GM12891 (cell line): ENCODE measurements at places on chromosomes 16 and 17.

- DNase-seq, result no peak
These were observed 70.4 kb upstream of the SMURF2 start for GRCh38 chr17:64732336-64733006.

DNA sequence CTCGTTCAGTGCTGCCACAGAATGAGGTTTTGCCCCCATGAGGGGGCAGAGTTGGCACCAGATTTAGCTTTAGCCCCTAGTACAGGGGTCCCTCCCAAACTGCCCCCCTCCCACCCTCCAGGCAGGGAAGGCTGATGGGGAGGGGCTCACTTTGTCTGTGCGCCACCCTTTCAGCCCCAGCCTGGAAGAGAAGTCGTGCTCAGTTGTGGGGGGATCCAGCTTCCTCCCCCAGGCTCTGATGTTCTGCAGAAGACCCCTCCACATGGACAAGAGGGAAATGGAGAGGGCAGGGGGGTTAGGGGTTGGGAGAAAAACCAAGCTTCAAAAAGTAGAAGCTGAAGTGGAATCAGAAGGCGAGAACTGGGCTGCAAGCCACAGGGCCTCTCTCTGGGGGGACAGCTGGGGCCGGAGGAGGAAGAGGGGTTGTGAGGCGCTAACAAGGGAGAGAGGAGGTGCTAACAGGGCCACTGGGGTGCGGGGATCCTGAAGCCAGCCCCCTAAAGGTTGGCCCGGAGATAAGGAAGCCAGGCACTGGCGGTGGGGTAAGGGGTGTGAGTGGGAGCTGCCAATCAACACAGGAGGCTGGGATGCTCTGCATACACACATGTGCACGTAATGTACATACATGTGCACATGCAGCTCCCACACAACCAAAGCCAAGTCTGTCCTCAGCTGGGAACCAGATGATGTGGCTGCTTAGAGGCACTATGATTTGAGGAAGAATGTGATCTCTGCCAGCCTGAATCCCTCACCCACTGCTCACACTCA, 7.0 kb upstream of the TMEM92 start:
- no peak for DNase-seq

GRCh38 chr17:72587773-72588511, 467.1 kb downstream of the SOX9 start:
- DNase-seq, result no peak

GRCh38 chr16:49638673-49639610, 217.0 kb downstream of the ZNF423 start:
- no peak for DNase-seq

DNA sequence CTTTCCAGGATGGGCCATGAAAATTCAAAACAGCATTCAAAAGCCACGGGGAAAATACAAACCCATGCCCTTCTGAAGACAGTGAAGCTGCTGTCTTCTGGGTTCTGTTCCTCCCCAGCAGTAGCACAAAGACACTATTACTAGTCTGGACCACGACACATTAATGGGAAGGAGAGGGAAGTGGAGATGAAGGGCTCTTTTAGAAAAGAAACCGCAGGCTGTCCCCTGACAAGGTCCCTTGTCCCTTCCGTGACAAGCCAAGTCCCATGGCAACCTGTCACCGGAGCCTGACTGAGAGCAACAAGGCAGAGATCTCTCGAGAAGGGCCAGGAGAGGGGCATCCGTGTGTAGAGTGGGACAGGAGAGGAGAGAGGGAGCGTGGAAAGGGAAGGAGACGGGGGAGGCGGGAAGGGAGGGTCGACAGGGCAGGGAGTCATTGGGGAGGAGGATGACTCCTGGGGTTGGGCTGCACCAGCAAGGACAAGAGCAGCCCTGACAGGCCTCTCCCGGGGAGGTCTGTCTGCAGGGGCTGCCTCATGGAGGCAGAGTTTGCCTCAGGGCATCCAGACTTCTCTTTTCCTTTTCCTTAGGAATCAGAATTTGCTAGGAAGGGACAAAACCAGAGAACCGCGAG, 436.2 kb downstream of the SLC39A11 start:
- no peak for DNase-seq

GRCh38 chr16:13958474-13958873, 38.5 kb downstream of the ERCC4 start:
- DNase-seq, result no peak

DNA sequence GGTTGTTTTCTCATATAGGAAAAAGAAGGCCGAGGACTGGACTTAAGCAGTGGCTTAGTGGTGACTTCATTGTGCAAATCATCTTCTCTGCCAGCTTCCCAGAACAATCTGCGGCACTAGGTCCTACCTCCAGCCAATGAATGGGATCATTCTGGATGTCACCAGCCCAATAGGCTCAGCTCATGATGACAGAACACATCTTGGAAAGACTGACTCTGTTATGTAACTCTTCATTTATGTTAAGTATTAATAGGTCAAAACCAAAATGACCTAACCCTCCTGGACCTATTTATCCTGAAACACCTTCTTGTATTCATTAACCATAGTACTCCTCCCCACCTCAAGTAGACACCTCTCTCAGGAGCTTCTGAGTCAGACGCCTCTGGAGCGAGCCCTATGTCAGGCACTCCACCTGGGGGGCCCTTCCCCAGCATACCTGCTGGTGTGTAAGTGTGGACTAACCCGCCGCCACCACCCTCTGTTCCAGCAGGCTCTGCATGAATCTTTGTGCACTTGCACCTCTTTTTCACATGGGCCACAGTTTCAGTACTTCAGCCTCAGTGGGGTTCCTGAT, 7.2 kb downstream of the ARL2BP start:
- DNase-seq, result no peak

DNA sequence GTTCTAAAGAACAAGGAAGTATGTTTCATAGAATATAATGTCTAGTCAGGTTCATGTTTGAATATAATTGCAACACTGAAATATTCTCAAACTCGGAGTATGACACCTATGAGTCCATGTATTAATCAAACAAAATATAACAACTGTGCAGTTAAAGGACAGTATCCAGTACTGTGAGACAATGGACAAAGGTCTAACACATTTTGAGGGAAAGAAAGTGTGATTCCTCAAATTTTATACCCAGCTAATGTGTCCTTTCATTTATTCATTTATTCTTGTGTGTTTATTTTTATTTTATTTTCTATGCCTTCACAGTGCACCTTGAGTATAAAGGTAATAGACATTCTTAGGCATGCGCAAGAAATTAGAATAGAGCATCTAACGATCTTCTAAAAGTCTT, 401.0 kb upstream of the ZFHX3 start:
- no peak for DNase-seq

DNA sequence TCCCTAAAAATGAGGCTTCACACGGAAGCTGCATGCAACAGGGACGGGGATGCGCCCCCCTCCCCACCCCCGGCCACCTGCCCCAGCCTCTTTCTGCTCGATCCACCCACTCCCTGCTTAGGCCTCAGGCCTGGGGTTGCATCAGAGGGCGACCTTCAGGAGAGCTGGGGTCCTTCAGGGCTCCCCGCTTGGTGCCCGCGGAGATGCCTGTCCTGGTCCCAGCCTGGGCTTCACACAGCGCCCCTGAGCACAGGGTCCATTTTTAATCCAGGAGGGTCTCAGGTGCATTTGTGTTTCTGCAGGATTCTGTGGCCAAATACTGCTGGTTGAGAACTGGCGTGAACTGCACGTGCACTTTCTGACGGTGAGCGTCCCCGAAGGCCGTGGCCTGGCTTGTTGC, 7.4 kb upstream of the APRT start:
- DNase-seq, result no peak

DNA sequence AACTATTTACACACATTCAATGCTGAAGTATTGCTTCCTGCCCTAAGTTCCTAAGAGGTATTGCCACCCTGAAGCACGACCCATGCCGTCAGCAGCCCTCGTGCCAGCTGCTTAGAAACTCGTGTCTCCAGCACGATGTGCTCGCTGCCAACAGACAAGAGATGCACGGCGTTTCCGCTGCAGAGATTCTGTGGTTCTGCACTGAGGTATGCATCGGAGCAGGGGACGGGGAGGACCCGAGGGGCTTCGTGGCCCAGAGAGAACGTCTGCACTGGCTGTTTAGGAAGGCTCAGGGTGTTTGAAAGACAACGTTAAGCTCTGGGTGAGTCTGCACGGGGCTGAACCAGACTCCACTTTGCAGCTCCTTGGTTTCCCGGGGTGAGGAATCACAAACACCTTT, 82.7 kb upstream of the CREBBP start:
- no peak for DNase-seq

DNA sequence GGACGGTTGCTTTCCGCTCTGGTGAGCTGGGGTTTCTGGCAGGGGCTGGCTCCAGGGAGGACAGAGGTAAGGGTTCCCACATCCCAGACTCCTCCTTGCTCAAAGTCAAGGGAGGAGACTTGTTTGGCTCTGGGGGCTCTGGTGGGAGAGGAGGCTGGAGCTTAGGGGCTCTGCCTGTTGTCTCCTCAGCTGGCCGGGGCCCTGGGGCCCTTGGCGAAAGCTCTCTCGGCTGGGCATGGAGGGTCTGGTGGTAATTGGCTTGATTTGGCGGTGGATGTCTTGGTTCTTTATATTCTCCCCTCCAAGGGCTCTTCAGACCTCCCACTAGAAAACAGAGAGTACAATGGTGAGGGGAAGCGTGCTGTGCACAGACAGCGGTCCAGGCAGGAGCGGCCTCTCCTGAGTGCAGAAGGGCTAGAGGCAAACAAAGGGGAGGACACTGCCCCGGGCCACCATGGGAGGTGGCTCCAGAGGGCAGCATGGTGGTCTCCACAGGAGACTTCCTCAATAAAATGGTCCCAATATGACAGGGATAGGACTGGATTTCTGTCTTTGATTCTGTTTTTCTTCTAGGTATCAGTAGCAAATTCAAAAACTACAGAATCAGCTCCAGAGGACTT, 5.7 kb upstream of the SPATA32 start:
- DNase-seq, result no peak

- no peak for DNase-seq
These were observed 53.9 kb downstream of the PLXDC1 start for GRCh38 chr17:39097537-39097936.

GRCh38 chr17:55895112-55895759, 144.4 kb downstream of the PCTP start:
- no peak for DNase-seq
